ENCODE measurements at places on chromosomes 12 and 14.

DNA sequence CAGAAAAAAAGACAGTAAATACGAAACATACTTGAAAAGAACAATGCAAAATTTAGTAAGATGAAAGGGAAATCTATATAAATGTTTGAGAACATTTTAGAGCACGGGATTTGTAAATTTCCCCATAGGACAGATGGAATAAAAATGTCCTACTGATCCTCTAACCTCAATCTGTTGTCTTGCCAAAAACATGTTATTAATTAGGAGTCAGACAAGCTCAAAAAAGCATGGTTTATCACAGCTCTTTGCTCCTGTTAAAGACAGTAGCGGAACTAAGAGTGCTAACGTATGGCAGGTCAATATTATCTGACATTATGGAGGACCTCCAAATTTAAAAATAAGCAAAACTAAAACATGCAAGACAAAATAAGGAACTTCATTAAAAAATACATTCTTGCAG lies 12.9 kb downstream of the GMFB start:
- DNase-seq = no peak

- DNase-seq = no peak
Measured at GRCh38 chr14:93035917-93036651, 79.6 kb downstream of the ITPK1 start.

GRCh38 chr12:26471560-26471959 lies 276.2 kb downstream of the SSPN start:
- DNase-seq = no peak

GRCh38 chr12:59595565-59595882 lies 305 bp upstream of the SLC16A7 start:
- no peak for DNase-seq

All from stimulated activated CD8-positive, alpha-beta memory T cell treated with anti-CD3 and anti-CD28 coated beads, Interleukin-7, amount 100 ng/mL, for 24 hours (primary cell).